ENCODE measurements at places on chromosomes 4 and X.
A peak's percentile ranks its signal among the peaks of the same experiment; 100 is the strongest.

GRCh38 chr4:53991821-53992220 lies 72.6 kb downstream of the CHIC2 start:
- no peak for DNase-seq

GRCh38 chr4:14247767-14248166 lies 620.2 kb upstream of the BOD1L1 start:
- DNase-seq, result no peak

- no peak for DNase-seq
Measured at GRCh38 chr4:185412412-185412811, 13.4 kb downstream of the UFSP2 start.

DNA sequence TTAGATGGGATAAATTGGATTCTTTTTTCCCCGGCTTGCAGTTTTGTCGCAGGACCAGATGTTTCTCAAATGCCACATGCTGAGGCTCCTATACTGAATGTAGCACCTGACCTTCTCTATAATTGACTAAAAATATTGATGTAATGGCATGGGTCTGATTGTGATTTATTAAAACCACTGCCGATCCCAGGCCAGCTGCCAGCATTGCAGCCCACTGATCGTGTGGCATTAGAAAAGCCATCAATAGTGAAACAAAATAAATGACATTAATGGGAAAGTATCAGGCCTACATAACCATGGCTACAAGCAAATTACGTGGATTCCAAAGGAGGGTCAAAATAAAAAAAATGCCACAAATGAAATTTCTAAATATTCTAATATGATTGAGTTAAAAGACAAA lies 98.7 kb downstream of the MAB21L2 start:
- no peak for DNase-seq

GRCh38 chr4:44351069-44351468 lies 97.5 kb downstream of the KCTD8 start:
- no peak for DNase-seq

DNA sequence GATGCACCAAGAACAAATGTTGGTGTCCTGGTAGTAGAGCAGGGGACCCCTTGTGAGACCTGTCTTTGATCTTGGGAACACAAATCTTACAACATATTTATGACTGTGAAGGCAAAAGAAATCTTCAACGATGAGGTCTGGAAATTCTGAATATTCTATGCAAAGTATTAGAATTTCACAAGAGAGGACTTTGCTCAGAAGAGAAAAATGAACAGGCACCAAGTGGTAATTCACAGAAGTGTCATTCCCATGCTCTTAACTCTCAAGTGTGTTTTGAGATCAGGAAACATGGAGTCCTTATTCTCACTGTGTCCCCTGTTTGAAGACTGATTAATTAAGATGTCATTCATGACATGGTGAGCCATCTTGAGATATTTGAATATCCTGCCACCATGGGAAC lies 52.5 kb downstream of the COQ2 start:
- DNase-seq, result no peak

DNA sequence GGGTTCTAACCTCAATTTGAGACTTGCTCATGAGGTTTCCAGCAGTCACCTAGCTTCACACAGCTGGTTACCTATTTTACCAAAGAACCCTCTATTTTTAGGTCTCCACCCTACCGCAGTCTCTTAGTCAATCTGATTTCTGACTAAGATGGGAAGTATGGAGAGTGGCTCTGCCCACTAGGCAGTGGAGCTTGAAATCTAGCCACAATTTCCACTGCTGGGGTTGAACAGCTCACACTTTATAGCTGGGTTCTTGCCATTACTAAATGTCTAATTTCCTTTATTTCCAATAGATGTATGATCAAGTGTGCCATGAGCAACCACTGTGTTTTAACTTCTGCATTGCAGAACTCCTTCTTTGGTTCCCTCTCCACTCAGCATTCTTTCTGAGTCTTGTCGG lies 43.1 kb downstream of the GASK1B start:
- DNase-seq, result no peak

DNA sequence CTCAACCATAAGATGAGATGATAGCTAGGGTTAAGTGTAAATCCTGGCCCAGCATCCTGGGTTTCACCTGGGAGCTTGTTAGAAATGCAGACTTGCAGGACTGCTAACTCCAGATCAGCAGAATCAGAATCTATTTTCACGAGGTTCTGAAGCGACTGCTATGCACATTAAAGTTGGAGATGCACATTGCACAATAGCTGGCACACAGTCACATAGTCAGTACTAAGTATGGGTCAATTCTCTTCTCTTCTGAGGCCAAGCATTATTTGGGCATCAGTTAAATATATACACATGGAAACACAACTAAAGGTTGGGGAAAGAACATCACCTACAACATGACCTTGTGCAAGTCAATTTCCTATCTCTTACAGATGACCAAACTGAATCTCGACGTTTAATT lies 155.1 kb upstream of the FGF13 start:
- no peak for DNase-seq

- DNase-seq, result peak; percentile 25
Measured at GRCh38 chrX:149074398-149074797, 430.7 kb downstream of the IDS start.

- no peak for DNase-seq
Measured at GRCh38 chr4:148542922-148543623, 100.9 kb upstream of the NR3C2 start.

- no peak for DNase-seq
Measured at GRCh38 chr4:185189606-185190305, 14.0 kb downstream of the CFAP97 start.

- DNase-seq, result no peak
Measured at GRCh38 chr4:53779025-53779424, 187.7 kb upstream of the LNX1 start.

GRCh38 chrX:47172971-47173792 lies 20.4 kb upstream of the UBA1 start:
- no peak for DNase-seq

DNA sequence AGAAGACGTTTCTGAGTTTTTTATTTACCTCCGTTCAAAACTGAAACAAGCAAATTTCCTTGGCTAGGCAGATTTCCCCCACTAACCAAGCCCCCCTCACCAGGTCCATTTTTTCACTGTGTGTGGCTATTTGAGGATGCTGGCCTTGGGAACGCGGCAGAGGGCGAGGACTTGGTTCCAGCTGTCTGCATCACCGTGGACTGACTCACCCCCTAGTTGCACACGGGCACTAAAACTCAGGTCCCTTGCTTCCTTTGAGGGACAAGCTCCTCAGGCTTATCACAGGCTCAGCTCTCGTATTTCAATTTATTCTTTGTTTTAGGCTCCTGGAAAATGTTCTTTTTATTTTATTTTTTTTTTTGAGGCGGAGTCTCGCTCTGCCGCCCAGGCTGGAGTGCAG lies 8.4 kb upstream of the MTNR1A start:
- DNase-seq, result no peak

DNA sequence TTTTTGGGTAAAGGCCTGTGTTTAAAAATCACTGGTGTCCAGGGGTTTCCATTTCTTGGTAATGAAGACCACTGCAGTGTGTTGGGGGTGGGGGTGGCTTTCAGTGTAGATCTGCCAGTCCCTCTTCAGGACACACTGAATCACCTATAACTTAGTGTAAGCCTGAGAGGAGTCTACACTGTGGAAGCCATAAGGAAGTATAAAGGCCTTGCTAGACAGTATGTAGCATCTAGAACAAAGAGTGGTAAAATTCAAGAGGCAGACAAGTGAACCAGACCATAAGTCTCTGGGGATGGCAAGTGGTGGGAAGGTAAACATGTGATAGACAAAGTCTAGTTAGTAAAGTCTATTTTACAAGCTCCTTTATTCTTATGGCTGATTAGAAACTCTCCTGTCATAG lies 191.8 kb downstream of the CCNG2 start:
- no peak for DNase-seq
